Pancreas (tissue), 10 donors: ENCODE measurements at places on chromosomes 4 and X.

DNA sequence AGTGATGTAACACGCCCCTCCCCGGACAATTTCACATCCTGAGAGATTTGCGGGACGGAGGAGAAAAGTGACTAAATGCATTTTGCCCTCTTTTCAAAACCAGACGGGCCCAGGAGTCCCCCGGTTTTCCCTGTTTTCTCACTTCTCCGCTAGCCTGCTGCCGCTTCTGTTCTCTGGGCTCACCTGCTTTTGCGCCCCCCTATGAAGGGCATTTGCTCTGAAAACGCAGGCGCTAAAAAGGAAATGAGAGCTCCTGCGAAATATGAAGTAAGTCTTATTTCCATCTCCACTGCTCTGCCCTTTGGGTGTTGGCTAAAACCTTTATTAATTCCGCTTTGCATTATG, 613 bp upstream of the TMEM47 start:
- DNase-seq: no peak

DNA sequence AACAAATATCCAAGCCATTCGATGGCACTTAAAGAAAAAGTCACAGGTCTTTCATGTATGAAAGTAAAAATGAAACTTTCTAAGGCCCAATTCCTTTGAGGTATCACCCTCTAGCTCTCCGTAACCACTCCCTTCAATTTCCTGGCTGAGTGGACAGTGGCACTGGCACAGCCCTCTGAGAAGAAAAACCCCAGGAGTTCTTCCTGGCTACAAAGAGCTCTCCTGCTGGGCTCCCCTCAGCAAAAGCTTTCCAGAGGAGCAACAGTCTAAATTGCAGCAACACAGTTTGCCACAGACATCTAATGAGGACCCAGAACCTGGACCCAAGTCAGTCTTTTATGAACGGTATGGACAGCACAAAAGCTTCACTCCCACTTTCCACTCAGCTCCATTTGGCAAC, 71.8 kb downstream of the FUNDC1 start:
- DNase-seq: no peak

DNA sequence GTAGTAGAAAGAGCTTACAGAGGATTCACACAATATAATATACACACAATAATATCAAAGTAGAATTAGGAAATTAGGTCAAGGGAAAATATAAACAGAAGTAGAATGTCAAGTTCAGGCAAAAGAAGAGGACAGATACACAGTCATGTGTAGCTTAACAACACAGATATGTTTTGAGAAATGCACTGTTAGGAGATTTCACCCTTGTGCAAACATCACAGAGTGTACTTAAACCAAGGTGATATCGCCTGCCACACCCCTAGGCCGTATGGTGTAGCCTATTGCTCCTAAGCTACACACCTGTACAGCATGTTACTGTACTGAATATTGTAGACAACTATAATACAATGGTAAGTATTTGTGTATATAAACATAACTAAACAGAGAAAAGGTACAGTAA, 110.0 kb upstream of the EDNRA start:
- DNase-seq: no peak

- no peak for DNase-seq
Observed at GRCh38 chr4:146453181-146453807, 68.4 kb downstream of the SLC10A7 start.

- DNase-seq: no peak
Observed at GRCh38 chrX:153442463-153442862, 3.4 kb downstream of the TREX2 start.
